ENCODE measurements at places on chromosomes 2 and 18.

DNA sequence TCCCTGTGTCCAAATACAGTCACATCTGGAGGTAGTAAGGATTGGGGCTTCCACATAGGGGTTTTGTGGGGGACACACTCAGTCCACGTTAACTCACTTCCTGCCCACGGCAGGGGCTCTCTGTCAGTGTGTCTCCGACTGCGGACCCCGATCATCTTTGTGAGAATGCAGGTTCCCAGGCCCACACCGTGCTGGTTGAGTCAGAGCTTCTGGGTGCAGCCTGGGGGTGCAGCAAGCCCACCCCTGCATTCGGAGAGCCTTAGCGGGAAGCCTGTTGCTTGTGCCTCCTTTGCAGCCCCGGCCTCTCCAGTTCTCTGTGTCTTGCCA, 28.0 kb downstream of the HPCAL1 start:
- no peak for DNase-seq

GRCh38 chr2:216144857-216145256, 35.7 kb downstream of the XRCC5 start:
- DNase-seq, result no peak

GRCh38 chr2:215514516-215514915, 78.6 kb upstream of the FN1 start:
- DNase-seq, result no peak

DNA sequence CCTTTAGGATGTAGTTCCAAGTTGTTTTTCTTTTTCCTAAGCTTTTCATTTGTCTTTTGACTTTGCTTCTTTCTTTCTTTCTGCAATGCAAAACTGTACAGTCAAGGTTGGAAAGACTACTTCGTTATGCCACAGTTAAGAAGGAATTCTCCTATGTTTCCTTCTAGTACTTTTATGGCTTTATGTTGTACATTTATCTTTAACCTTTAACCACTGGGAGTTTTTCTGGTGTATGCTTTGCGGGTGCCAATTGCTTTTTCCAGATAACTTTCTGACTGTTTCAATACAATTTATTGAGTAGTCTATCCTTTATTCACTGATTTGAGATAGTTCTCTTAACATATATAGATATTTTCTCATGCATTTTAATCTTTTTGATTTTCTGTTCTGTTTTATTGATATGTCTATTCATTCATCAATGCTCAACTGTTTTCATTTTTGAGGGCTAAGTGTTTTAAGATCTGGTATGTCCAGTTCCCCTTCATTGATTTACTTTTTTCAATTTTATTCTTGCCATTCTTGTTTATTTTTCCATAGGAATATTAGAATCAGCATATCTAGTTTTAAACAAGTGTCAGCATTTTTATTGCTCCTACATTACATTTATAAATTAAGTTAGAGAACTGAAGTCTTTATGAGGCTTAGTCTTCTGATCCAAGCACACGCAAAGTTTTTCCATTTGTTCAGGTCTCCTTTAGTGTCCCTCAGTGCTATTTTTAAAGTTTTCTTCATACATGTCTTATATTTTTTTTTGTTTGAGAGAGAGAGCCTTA, 49.9 kb upstream of the COX7A2L start:
- DNase-seq, result no peak

DNA sequence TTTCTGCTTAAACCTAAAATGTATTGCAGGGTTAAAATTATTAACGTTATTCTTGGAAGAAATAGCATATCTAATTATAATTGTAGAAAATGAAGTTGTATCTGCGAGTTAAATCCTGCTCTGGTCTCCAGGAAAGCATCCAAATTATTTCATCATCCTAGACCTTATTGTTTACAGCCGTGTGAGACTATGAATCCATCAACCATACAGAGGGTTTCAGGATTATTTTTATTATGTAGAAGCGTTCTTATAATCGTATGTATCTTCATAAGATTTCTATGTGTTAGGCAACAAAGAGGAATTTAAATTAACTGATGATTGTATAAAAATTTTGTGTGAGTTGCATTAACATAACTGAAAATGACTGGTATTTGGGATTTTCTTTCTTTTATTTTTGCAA, 14.5 kb upstream of the DSC3 start:
- no peak for DNase-seq

DNA sequence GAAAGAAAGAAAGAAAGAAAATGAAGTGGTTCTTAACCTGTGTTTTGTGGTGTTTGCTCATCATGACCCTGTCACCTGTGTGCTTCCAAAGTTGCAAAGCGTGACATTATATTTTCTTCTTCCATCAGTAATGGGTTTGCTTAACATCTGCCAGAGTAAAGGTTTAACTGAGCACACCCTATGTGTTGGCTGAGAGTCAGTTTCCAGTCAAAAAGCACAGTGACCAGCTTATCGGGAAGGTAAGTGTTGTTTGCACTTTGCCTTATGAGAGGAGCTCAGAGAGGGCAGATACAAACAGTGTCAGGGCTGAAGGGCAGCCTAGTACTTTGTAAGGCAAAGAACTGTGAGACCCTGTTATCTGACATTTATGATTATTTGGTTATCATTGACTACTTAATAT, 406.2 kb upstream of the CWC22 start:
- no peak for DNase-seq

GRCh38 chr2:218895759-218896500, 15.3 kb downstream of the WNT10A start:
- DNase-seq, result no peak

- no peak for DNase-seq
Measured at GRCh38 chr2:101277111-101277510, 24.4 kb downstream of the CNOT11 start.

DNA sequence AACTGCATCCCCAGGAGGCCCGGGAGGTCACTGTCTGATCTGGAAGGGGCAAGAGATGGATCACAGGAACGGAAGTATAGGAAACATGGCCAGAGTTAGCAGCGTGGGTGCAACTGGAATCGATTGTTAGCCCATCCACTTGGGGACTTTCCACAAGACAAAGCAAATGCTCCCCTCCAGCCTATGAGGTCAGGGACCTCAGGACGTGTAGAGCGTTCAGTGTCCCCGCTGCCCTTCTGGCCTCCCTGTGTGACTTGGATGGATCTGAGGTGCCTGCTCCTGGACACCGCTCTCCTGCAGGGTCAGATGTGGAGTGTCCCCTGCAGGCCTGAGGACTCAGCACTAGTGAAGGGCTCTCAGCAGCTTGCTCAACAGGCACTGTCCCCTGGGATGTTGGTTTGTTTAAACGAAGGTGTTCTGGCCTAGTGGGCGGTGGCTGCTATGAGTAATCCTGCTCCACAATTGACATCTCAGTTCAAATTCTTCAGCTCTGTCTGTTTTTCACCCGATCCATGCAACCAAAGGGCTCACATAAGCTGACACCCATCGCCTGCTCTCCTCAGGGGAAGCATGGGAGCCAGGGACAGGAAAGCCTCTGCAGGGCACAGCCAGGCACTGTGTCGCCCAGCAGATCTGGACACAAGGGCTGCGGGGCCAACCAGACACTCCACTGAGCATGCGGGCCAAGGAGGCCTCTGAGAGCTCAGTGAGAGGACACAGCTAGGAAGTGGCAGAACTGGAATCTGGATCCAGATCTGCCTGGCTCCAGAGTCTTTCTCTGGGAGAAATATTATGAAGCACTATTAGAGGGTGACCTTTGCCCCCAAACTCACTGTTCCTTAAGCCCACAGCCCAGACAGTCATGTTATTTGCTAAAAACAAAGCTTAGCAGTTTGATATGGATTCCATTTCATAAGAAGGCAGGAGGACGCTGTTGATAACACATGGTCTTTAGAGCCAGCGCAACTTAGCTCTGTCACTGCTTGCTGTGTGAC, 78.5 kb downstream of the RHOB start:
- no peak for DNase-seq

GRCh38 chr2:16870491-16871076, 204.9 kb upstream of the CYRIA start:
- DNase-seq, result no peak

- DNase-seq, result no peak
Measured at GRCh38 chr2:159088906-159089305, 120.5 kb downstream of the TANC1 start.

GRCh38 chr18:72107647-72108383, 436.3 kb downstream of the CBLN2 start:
- DNase-seq, result no peak

DNA sequence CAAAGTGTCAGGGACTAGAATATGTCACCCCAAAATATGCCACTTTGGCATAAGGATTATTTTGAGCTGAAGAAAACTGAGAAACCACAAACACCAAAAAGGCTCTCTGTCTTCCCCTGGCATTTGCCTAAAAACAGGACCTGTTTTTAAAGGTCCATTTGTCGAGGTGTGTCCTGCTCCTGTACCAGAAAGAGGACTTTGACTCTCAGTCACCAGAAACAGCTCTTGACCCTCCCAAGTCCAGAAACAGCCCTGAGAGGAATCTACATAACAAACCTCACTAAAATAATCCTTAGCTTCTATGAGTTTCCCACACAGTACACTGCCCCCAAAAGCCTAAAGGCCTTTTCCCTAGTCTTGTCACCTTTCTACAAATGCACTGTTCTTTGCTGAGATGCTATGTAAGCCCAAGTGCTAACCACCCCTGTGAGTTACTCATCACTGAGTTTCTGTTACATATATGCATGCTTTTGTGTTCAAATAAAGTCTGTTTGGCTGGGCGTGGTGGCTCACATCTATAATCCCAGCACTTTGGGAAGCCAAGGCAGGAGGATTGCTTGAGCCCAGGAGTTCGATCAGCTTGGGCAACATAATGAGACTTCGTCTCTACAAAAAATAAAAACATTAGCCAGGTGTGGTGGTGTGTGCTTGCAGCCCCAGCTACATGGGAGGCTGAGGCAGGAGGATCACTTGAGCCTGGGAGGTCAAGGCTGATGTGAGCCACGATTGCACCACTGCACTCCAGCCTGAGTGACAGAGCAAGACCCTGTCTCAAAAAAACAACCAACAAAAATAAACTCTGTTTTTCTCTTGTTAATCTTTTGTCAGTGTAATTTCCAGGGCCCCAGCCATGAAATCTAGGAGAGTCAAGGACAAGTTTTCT, 55.2 kb downstream of the RPL31 start:
- no peak for DNase-seq

GRCh38 chr2:170723446-170723958, 8.4 kb downstream of the SP5 start:
- no peak for DNase-seq

DNA sequence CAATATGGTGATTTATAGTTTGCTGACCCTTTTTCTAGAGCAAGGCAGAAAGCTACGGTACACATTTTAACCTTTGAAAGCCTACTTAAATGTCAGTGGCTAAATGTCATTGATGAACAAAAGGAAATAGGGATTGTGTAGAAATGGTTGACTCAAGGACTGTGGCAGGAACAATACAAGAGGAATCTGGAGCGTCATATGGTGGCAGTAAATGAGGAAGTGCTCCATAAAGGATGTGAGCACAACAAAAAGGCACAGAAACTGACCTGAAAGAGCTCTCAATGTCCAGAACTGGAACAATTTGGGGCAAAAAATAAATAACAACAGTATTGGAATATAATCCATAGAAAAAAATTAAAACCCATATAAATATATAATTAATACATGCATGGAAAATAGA, 443.9 kb upstream of the VRK2 start:
- no peak for DNase-seq

GRCh38 chr2:43082111-43082894, 144.1 kb downstream of the ZFP36L2 start:
- DNase-seq, result no peak

- DNase-seq, result no peak
Measured at GRCh38 chr2:40955042-40955441, 503.2 kb upstream of the SLC8A1 start.

GRCh38 chr2:32742376-32742775, 114.5 kb downstream of the TTC27 start:
- no peak for DNase-seq

Measured in activated CD8-positive, alpha-beta memory T cell treated with anti-CD3 and anti-CD28 coated beads for 1 hour (primary cell).